Stimulated activated CD4-positive, alpha-beta T cell treated with anti-CD3 and anti-CD28 coated beads, Interleukin-2, amount 100 ng/mL, for 4 hours (primary cell): ENCODE measurements at places on chromosomes 5 and 9.

DNA sequence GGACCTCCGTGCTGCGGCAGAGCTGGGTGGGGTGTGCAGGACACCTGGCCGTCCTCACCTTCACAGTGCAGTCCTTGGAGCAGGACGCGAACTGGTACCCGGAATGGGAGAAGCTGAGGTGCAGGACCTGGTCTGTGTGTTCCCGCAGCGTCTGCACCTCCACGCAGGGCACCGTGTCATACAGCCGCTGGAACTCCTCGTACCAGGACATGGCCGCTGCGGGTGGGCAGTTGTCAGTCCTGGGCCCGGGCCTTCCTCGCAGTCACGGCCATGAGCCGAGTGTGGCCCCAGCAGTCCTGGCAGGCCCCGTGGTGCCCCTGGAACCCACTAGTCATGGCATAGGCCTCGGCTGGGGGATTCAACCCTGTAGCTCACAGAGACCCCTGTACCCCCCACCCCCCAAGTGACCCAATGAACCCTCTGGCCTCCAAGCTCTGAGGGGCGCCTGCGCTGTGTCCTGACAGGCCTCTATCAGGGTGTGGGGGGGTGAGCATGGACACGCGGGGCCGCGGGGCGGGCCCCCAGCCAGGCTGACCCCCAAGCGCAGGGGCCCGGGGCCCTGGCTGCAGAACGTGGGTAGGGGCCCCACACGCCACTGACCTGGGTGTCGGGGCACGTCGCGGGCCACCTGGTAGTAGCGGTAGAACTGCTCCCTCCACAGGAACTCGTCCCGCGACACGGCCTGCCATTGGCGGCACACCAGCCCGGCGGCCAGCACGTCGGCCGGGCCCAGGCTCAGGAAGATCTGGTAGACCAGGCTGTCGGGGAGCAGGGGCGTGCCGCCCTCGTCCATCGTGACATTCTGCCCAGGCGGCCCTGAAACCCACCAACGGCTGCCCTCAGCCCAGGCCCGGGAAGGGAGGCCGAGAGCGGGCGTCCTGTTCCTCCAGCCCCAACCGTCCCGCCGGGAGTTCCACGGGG lies 987 bp downstream of the FBXW5 start:
- DNase-seq: no peak

DNA sequence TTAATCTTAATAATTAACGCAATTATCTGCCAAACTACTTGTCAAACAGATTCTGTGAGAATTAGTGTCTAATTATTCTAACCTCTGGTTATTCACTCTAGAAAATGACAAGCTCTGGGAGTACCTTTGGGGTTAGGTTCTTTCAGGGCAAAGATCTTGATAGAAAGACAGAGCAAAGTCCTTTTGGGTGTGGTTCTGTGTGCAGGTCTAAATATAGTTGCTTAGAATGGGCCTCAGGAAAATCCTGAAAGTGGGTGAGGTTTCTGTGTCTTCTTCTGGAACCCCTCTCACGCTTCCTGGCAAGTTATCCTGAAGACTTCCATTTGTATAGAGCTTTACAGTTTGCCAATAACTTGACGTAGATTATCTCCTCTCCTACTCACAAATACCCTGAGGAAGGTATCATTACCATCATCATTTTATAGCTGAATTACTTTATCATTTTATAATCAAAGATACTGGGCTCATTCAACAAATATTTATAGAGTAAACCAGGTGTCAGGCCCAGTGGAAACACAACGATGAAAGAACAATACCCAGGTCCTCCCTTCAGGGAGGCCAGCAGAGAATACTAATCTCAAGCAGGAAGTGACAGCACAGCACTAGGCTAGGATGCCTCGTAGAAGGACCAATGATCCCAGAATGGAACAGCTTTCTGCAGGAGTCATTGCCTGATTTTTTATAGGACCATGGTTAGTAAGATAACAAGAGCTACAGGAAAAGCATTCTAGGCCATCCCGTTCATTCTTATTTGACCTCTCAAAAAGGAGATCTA lies 27.6 kb upstream of the LHFPL2 start:
- no peak for DNase-seq

GRCh38 chr5:163505049-163505367 lies 411 bp upstream of the MAT2B start:
- DNase-seq: no peak

DNA sequence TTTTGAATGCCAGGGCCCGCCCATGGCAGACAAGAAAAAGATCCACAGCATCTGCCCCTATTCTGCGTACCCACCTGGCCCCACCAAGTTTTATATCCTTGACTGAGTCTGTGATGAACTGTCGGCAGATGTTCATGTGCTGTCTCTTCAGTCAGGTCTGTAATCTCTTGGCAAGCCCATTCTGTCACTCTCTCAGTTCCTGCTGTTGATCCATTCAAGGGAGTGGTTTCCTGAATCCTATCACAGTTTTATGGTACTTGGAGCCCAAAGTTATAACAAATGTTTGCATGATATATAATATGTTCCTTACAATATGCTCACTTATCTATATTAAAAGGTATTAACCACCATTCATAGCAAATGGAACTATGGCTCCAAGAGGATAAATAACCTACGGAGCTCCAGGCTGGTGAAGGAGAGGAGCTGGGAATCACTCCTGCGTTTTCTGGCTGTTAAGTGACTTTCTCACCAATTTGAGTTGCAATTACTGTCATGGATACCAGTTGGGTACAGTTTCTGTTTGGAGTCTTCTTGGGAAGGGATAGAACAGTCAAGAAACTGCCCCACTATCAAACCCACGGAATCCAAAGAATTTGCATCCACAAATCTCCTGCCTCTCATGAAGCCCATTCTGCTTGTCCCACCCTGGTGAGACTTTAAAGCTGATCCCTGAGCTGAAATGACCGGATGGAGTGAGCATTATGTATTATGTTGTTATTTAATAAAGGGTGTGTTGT lies 103.4 kb upstream of the SPRY4 start:
- DNase-seq: no peak

DNA sequence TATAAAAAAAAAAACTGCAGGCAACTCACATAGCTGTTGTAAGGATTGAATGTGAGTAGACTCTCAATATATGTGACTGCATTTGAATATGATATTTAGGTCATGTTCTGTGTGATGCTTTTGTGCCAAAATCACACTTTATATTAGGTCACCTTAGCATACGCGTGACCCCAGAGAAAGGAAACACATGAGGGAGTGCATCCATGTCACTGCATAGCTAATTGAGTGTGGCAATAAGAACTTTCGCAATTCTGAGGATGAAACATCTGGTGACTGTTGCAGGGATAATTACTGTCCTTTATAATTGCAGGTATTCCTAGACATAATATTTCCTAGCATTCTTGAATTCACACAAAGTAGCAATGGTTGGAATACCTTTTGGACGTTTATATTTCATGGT lies 459.5 kb upstream of the KLF4 start:
- no peak for DNase-seq

DNA sequence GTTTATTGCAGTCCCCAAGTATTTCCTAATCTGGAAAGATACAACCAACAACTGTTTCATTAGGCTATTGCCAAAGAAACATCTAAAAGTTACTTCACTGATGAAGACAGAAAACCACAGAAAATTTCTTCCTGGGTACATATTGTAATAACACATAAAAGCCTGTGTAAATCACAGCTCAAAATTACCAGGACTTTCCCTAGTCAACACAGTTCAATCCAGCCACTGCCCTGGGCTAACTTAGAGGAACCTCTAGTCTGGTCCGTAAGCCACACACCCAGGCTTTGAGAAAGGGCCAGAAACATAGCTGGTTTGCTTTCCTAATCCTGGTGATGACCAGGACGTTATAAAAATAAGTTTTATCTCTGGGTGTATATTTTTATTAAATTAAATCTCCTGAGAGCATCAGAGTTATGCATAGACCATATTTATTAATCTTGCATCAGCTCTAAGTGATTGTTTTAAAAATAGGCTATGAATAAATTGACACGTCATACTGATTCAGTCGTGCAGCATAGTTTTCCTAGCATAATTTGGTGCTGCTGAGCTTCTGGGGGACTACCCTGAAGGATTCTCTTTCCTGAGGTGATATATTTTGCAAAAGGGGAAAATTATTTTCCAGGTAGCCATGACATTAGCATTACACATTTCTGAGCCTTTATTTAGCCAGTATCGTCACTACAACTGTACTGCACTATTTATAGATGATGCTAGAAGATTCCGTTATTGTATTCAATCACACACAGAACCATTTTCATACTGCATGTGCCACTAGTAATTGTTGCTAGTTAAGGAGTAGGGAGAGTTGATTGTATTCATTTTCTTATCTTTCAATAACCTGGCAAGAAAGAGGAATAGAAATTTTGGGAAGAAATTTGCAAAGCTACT lies 12.6 kb upstream of the MUSK start:
- no peak for DNase-seq

DNA sequence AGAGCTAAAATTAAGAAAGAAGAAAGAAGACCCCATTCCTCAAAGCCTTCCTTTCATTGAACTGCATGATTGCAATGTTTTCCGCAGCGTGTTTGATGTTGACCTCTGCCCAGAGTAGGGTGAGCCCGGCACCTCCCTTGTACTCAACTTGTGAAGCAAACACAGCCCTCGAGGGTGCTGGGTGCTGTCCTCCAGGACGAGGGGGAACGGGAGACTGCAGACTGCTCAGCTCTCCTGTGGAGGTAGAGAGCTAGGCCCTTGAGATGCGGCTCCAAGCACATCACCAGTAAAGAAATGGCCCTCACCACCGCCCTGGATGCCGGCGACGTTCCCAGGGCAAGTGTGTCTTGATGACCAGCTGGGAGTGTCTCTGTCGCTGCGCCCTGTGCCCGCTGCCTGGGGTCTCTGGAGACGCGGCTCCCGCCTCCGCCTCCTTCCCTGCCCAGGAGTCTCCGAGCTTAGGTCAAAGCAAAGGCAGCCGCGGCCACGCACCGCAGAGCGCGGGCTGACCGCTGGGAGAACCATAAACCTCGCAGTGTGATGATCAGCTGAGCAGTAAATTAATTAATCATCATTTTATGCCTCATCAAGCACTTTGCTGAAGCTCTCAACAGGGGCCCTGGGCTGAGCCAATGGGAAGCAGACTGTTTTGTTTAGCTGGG lies 108.7 kb downstream of the IRX2 start:
- DNase-seq: no peak

DNA sequence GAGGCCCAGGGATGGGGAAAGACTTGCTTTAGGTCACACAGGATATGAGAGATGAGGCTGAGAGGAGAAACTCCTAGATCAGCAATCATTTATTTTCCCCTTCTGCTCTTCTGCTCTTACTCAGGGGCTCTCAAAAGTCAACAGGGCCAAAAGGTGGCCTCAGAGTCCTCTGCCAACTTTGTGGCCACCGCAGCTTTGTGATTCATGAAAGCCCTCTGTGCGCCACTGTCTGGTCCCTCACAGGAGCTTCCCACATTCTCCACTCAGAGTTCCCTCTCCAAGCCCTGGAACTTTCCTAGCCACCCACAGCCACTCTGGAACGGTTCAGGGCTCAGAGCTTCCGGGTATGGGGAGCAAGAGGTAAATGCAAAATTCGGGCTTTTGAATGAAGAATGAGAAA lies 82.4 kb downstream of the COL27A1 start:
- DNase-seq: no peak

GRCh38 chr9:35800530-35800929 lies 9.1 kb downstream of the NPR2 start:
- DNase-seq: no peak

DNA sequence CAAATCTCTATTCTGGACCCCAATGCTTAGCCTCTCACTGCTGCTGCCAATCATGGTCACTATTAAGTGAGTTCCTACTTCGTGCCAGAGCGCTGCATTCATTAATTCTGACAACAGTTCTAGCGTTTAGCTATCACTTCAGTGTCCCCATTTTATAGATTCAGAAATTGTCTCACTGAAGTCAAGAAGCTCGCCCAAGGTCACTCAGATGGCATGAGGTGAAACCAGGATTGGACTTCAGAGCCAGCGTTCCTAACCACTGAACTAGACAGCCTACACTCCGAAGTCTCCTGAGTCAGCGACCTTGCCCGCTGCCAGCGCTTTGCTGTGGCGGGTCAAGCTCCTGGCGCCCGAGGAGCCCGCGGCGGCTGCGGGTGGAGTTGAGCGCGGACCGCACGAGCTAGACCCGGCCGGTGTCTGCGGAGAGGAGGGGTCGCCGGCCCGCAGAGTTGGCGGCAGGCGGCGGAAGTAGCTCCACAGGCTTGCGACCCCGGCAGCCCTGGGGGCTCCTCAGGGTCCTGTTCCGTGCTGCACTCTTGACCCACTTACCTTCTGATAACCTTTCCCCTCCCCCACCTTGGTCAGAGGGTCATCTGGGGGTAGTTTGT lies 2.1 kb upstream of the GABRB2 start:
- no peak for DNase-seq
